ENCODE measurements at places on chromosomes 12 and 14. TPM values are rescaled to one million over a fixed set of nuclear protein-coding genes. Genes with fewer than 3 reads are reported as not detected.

DNA sequence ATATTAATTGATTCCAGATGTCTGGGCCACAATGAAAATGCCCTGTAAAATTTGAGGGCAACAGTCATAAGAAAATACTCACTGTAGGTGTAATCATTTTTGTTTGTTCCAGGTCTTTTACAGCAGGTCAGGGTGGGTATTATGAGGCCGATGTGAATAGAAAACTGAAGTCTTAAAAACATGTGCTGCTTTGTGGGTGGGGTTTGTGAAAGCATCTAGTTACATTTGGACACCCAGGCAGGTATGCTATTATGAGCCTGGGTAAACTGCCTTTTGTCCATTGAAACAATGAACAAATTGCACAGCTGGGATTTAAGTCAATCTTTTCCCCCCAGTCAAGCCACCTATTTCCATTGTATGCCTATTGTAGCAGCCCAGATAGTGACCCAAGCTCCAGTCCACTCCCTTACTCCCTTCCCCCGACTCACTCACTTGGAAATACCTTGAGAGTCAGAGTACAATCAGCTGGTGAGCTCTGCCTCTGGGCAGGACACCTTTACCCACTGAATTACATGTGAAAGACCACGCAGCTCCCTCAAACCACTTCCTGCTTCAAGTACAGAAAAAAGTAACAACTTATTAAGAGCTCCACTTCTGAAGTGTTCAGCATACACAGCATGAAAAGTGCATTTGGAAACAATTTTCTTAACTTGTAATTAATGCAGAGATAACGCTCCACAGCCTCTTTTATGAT lies 1.8 kb downstream of the IGF1 start:
- DNase-seq: no peak

- DNase-seq: no peak
These were observed 56.4 kb upstream of the PIWIL1 start for GRCh38 chr12:130281153-130281799.

The ITGB7 gene
- total RNA-seq: 9.7 TPM

The SLC38A1 gene
- total RNA-seq: 45.8 TPM
